ENCODE measurements at places on chromosomes 12 and 14. TPM values are rescaled to one million over a fixed set of nuclear protein-coding genes. Genes with fewer than 3 reads are reported as not detected.

DNA sequence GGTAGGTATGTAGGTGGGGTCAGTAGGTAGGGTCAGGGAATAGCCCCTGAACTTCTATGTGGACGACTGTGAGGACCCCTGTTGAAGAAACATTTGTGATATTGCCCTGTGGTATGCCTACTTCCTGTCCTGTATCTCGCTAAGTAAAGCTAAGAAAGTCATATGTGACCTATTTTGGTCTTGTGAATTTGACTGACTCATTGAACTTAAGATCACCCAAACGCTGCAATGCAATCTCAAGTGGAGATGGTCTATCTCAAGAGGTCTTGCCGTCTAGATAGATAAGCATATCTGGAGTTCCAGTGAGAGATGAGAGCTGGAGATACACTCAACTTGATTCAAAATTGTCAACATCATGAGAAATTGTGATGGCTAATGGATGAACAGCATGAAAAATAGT is 73.8 kb downstream of the TRAFD1 start:
- H3K27me3 ChIP-seq, result no peaks in the 10 kb centered on the region
- H3K4me1 ChIP-seq, result no peaks in the 10 kb centered on the region
- H3K4me3 ChIP-seq, result no peak overlapping the region
- H3K27ac ChIP-seq, result no peak overlapping the region
- no peak for DNase-seq
- peaks cover 98% of the 10 kb centered on the region for H3K36me3 ChIP-seq

DNA sequence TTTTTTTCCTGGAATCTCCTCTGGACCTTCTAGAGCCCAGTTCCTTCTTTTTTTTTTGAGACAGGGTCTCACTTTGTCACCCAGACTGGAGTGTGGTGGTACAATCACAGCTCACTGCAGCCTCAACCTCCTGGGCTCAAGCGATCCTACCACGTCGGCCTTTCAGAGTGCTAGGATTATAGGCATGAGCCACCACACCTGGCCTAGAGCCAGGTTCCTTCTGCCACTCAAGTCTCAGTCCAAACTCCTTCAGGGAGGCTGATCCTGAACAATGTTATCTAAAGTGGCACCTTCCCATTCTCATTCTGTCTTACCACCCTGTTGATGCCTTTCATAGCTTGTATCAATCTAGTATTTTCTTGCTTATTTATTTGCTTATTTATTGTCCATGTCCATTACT is 22.3 kb upstream of the ELK3 start:
- no peak for DNase-seq
- H3K4me3 ChIP-seq, result no peak overlapping the region
- H3K27me3 ChIP-seq, result no peaks in the 10 kb centered on the region
- H3K27ac ChIP-seq, result no peak overlapping the region
- no peaks in the 10 kb centered on the region for H3K36me3 ChIP-seq

DNA sequence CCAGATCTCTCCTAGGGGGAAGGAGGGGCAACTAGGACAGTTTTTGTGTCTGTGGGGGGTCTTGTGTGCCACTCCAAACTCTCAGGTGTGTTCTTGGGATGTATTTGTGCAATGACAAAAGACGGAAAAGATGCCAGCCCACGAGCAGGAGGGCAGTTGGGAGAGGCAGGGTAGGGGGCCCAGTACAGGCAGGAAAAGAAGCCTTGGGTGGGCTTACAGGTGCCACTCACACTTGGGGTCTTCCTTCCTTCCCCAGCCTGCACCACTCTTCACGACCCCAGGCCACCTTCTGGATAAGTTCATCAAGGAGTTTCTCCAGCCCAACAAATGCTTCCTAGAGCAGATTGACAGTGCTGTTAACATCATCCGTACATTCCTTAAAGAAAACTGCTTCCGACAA is 24.4 kb downstream of the OAS2 start:
- H3K27me3 ChIP-seq, result no peaks in the 10 kb centered on the region
- no peak overlapping the region for H3K4me3 ChIP-seq
- H3K4me1 ChIP-seq, result no peaks in the 10 kb centered on the region
- no peak for DNase-seq

DNA sequence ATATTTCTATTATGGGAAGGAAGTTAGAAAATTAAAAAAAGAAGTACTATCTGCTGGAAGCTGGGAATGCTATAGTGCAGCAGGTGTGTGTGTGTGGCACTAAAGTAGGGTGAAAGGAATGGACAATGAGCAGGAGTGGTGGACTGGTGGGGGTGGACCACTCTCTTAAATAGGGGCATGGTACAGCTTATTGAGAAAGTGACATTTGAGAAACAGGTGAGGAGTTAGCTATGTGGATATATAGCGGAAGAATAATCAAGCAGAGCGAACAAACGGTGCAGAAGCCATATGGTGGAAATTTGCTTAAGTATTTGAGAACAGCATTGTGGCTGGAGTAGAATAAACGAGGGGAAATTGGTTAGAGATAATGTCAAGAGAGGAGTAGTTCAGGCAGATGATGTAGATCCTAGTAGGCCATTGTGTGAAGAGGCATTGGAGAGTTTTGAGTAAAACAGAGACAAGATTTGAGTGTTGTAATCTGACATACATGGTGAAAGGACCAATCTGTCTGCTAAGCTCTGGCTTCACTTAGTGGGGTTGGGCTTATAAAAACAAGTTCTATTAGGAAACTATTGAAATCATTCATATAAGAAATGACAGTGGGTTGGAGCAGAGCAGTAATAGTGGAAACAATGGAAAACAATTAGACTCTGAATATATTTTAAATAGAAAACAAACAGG is 149.2 kb upstream of the SYT10 start:
- no peaks in the 10 kb centered on the region for H3K4me1 ChIP-seq
- no peaks in the 10 kb centered on the region for H3K36me3 ChIP-seq
- H3K27ac ChIP-seq, result no peak overlapping the region
- no peak overlapping the region for H3K4me3 ChIP-seq
- no peaks in the 10 kb centered on the region for H3K27me3 ChIP-seq

AKAP6 gene
- total RNA-seq, result 312 TPM

All from heart right ventricle (tissue), 16 donors.